ENCODE measurements at places on chromosomes 6 and 20. TPM values are rescaled to one million over a fixed set of nuclear protein-coding genes. Genes with fewer than 3 reads are reported as not detected.

Gene JPH2
- polyA plus RNA-seq: 83.5 TPM

DNA sequence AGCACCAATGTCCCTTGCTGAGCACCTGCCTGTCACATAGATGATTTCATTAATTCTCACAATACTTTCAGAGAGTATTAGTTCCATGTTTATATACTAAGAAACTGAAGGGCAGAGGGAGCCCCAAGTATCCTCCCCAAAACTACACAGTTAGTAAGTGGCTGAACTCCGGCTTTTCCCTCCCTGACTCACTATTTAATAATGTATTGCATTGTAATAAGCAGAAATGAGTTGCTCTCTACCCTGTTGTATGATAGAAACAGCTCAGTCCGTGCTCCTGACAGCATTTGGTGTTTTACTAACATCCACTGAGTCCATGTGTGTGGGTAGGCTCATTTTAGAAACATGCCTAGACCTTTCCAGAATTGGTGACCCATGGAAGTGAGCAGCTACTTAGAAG, 76.8 kb downstream of the OLIG3 start:
- no peak for DNase-seq

- DNase-seq: no peak
These were observed 15.0 kb downstream of the ADGRF5 start for GRCh38 chr6:46906776-46907175.

DNA sequence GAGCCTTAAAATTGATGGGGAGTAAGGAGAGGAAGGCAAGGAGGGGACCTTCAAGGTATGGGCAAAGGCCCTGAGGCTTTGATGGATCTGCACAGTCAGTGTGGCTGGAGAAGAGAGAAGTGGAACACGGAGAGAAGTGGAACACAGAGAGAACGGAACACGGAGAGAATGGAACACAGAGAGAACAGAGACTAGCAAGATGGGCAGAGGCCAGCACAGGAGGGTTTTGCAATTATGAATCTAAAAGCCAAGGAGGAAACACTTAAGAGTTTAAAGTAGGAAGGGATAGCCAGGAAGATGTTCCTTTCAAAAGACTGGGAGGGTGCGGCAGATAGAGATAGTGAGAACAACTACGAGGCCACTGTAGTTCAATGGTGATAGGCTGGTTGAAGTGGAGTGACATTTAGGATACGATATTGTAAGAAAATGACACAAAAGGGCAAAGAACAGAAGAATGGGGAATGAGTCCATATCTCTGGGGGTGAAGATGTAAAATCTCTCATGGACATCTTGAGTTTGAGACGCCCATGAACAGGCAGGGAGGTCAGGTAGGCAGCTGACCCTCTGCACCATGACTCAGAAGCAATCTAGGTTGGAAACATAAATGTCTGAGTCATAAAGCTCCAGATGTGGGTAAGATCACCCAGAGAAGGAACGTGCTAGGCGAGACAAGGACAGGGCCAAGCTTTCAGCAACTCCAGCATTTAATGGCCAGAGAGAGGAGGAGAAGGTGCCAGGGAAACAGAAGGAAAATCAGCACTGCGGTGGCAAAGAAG, 25.4 kb downstream of the ZMYND8 start:
- no peak for DNase-seq

Gene HLA-DQB2
- 0.10 TPM for polyA plus RNA-seq

Gene MAPK13
- polyA plus RNA-seq: 7.9 TPM

Gene PTK6
- 3.4 TPM for polyA plus RNA-seq

- DNase-seq: no peak
These were observed 11.9 kb upstream of the NPBWR2 start for GRCh38 chr20:64119301-64119680.

Gene ETV7
- 1.5 TPM for polyA plus RNA-seq

DNA sequence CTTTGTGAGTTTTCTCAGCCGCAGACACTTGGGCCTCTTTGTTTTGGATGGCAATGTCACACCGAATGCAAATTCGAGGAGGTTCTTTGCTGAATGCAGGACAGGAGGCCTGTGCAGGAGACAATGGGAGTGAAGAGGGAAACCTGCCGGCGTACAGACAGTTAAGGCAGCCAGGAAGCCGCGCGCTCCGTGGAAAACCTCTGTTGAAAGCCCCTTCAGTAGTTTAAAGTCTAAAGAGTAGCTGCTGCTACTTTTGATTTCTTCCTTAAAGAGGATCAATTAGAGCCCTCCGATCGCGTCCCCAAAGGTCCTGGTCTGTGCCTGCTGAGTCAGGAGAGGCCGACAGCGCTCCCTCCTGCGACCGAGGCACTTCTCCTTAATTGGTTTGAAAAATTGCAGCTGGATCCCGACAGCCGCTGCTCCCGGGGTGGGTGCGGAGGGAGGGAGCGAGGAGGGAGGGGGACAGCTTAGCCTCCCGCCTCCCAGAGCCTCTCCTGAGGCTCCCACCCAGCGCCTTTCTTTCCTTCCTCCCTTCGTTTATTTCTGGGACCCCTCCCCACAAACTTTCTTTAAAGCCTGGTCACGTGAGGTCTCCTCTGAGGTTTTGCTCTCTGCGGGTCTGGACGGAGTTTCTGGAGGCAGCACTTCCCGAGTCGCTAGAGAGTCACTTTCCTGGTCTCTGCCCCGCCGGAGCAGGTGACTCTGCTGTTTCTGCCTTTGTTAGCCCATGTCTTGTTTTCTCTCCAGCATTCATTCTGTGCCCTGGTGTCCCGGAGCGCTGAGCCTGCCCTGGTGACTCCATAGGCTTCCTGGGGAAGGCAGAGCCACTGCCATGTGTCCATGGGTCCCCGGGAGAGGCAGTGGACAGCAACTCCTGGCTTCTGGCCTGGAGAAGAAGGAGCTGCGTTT, 22.3 kb upstream of the RPP40 start:
- DNase-seq: peak; percentile 71

Gene CABLES2
- polyA plus RNA-seq: 5.7 TPM

Gene HSPA1B
- polyA plus RNA-seq: 269 TPM

DNA sequence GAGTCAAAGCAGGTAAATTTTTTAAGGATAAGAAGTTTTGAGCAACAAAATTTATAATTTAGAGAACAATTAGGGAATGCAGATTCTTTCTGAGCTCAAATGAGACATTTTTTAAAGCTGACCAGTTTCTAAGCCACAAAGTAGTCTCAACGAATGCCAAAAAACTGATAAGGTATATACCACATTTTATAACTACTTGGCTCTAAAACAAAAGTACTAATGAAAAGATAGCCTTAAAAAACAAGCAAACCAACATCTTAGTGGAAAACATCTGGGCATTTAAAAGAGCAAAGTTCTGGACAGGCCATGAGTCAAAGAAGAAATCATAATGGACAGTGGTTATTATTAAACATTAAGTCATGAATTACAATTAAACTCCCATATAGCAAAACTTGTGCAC, 23.2 kb upstream of the RNF146 start:
- DNase-seq: no peak

DNA sequence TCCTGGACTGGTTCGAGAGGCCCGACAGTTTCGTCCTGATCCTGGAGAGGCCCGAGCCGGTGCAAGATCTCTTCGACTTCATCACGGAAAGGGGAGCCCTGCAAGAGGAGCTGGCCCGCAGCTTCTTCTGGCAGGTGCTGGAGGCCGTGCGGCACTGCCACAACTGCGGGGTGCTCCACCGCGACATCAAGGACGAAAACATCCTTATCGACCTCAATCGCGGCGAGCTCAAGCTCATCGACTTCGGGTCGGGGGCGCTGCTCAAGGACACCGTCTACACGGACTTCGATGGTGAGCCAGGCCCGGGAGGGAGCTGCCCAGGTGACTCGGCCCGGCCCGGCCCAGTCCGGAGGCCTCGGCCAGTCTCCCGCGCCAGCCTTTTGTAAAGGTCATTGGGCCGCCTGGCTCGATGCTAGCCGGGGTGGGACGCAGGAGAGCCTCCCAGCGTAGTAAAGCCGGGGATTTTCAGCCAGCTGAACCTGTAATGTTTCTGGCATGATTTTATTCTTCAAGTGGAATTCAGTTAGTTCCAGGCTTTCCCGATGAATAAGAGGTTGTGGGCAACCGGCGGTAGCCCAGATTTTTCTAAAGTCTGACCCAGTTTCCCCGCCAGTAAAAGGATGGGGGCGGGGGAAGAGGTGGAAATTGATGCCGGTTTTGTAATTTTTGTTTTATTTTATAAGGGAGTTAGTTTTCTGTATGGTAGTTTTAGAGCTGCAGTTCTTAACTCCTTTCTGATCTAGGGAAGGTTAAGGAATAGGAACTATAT, 1.4 kb downstream of the PIM1 start:
- DNase-seq: no peak

GRCh38 chr6:44636561-44637248, 249.2 kb downstream of the CDC5L start:
- DNase-seq: no peak

GRCh38 chr20:60143261-60143842, 185.1 kb downstream of the CDH26 start:
- no peak for DNase-seq

- DNase-seq: peak; percentile 42
These were observed 995 bp upstream of the GSTA4 start for GRCh38 chr6:52995913-52996645.

Gene IMPG1
- not detected for polyA plus RNA-seq

- no peak for DNase-seq
These were observed 66.9 kb downstream of the PYGB start for GRCh38 chr20:25314497-25315417.

Gene SYCP2L
- polyA plus RNA-seq: 0.15 TPM

GRCh38 chr6:38968702-38969149, 79.9 kb upstream of the GLP1R start:
- no peak for DNase-seq

DNA sequence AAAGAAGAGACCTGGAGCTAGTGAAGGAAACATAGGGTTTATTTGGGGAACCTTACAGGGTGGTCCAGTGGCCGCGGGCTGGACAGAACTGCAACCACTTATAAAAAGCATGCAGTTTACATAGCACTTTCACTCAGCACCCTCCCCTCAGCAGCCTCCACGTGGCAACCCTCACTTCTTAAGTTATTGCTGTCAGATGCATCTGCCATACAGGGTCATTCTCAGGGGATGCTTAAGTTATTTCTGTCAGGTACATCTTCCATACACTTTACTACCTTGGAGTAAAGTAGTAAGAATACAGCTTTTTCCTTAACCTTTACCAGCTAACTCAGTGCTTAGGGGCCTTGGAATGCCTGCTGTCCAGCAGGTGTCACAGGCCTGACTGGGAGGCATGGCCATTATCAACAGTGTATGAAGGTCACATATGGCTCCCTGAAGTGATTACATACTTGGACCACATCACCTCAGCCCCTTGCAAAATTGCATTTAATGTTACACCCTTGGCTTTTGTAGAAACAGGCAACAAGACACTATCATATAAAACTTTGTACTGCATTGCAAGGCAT, 2.0 kb upstream of the NOL7 start:
- DNase-seq: no peak

DNA sequence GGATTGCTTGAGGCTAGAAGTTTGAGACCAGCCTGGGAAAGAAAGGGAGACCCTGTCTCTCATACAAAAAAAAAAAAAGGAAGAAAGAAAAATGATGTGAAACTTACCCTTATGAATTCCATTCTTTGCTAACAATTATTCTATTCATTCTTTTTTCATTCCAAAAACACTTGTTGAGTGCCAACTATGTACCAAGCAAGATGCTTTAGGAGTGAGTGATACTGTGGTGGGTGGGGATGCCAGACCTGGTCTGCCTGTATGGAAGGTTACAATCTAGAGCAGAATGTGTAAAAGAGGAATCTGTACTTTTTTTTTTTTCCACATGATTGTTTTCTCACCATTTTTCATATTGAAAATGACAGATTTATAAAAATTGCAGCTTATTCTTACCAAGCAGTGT, 73.8 kb upstream of the TULP1 start:
- DNase-seq: no peak

DNA sequence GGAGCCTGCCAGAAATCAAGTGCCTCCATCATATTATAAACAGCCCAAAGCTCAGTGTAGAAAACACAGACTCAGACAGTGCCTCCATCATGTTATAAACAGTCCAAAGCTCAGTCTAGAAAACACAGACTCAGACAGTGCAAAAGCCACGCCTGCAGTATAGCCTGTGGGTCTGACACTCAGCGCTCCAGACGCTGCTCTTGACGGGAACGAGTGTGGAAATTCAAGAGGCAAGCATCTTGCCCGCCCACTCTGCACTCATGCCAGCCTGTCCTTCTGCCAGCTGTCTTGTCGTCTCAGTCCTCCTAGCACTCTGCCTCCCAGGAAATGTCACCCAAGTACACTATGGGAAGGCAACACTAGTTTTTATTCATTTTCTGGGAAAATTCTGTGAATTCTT, 274.2 kb upstream of the CDH4 start:
- no peak for DNase-seq

- no peak for DNase-seq
These were observed 38.5 kb upstream of the VSX1 start for GRCh38 chr20:25120457-25120856.

Gene ENTPD6
- polyA plus RNA-seq: 45.4 TPM

DNA sequence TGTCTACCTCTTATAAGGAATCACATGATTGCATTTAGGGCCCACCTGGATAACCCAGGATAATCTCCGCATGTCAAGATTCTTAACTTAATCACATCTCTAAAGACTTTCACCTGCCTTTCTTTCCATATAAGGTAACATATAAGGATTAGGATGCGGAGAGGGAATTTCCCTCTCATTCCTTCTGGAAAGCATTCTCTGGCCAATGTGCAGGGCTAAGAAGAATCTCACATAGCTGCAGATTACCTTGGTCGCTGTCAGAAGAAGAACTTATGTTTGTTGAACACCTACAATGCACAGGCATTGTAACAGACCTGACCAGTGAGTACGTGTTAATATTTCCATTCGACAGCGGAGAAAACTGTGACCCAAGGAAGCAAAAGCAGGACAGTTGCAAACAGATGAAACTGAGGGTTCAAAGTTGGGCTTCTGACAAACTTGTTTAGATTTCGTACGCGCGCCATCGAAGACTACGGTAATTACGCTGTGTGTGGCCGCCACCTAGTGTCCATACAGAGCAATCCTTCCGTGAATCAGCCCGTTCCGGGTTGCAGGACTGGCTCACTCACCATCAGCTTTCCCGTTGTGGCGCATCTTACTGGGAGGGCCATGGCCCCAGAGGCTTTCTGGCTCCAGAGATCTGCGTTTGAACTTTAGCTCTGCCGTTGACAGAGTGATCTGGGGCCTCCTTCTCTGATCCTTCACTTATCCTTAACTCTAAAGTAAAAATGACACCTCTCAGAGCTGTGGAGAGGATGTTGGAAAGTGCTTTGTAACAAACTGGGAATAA, 9.5 kb downstream of the C20orf202 start:
- DNase-seq: peak; percentile 26
